Foreskin fibroblast (primary cell): ENCODE measurements at places on chromosomes 4 and X.

DNA sequence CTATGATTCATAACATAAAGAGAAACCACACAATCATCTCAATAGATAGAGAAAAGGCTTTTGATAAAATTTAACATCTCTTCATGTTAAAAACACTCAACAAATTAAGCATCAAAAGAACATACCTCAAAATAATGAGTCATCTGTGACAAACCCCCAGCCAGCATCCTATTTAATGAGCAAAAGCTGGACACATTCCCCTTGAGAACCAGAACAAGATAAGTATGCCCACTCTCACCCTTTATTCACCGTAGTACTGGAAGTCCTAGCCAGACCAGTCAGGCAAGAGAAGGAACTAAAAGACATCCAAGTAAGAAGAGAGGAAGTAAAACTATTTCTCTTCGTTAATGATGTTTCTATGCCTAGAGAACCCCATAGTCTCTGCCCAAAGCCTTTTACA is 507.2 kb downstream of the PABPC4L start:
- DNase-seq = no peak

- DNase-seq = peak; percentile 14
Measured at GRCh38 chr4:130486186-130486585, 1390.2 kb downstream of the C4orf33 start.

- DNase-seq = no peak
Measured at GRCh38 chr4:56723659-56724230, 42.6 kb upstream of the HOPX start.

DNA sequence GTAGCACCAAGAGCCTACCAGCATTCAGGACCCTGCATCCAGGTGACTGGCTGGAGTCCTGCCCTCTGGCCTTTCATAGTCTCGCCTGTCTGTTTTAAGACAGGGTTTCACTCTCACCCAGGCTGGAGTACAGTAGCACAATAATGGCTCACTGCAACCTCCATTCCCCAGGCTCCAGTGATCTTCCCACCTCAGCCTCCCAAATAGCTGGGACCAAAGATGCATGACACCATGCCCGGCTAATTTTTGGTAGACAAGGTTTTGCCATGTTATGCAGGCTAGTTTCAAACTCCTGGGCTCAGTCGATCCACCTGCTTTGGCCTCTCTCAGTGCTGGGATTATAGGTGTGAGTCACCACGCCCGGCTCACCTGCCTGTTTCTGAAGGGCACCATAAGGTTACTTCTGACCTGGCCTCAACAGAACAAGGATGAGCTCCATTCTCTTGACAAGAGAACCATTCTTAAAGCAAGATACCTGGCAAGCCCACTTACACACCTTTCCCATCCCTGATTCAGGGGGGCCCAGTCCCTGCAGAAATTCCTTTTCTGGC is 6.7 kb downstream of the RPS4X start:
- no peak for DNase-seq

DNA sequence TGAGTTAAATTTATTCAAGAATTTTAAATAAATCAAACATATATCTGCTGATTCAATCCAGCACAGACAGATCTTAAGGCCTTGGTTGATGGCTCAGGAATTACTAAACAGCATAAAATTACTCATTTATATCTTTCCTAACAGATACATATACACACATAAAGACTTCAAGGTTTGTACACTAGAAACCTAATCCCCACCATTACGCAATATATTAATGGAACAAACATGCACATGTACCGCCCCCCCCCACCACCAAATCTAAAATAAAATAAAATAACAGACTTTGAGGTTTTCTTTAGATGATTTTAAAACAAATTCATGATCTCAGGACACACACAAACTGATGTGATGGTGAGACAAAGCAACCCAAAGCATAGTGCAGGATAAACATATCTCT is 333.9 kb upstream of the DDX53 start:
- DNase-seq = no peak

DNA sequence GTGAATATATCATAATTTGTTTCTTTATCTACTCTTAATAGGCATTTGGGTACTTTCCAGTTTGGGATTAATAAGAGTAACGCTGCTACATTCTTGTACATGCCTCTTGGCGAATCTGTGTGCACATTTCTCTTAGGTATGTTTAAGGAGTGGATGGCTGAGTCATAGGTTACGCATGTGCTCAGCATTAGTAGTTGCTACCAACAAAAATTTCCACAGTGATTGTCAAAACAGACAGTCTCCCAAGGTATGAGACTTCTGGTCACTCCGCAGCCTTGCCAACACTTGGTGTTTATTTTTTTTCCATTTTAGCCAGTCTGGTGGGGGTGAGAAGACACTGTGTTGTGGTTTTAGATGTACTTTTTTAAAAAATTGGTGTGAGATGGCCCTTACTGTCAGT is 44.6 kb downstream of the FGFBP1 start:
- peak; percentile 61 for DNase-seq

DNA sequence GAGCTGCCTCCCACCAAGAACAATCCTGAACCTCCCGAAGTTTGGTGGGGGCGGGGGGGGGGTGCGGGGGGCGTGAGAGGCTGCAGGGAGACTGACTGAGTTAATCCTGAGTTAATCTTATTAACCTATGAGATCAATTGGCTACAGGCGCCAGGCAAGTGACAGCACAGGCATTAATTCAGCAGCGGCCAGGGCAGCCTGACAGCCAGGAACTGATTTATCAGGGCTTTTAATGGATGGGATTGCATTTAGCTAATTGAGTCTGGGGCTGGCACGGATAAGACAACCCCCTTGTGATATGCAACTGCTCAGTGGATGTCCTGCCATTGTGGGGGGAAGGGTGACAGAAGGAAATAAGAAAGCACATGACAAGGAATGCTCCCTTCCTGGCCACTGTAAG is 16.3 kb downstream of the RTL5 start:
- no peak for DNase-seq

- DNase-seq = no peak
Measured at GRCh38 chr4:101969965-101970364, 179.4 kb downstream of the BANK1 start.

- peak; percentile 83 for DNase-seq
Measured at GRCh38 chrX:20514358-20514757, 247.6 kb upstream of the RPS6KA3 start.

DNA sequence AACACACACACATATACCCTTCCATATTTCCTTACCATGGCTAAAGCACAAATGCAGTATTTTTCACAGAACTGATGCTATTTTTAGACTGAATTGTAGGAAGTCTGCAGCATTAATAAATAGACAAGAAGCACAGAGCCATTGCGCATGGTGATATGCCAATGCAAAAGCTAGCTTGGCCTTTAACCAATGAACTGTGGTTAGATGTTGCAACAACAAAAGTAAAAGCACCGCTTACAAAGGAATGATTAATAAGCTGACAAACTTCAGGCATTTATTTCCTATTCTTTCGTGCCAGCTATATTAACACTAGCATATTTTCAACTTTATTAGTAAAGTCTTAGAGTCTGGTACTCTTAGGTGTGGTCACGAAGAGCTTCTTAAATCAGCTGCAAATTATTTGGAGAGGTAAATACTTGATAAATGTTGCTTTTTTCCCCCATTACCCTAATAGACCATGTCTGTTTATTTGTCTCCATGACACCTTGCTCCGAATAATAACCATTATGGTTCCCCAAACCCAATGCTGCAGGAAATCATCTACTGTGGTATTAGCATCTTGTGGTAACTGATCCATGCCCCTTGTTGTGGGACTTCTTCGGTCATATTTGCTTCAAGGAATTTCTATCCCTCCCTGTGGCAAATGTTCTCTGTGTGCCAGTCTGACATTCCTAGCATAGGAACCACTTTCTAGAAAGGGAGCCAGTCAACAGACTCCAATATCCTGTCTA is 306.1 kb upstream of the TAPT1 start:
- DNase-seq = peak; percentile 54

GRCh38 chr4:180635281-180635680 is 1607.9 kb upstream of the TENM3 start:
- no peak for DNase-seq

GRCh38 chr4:8675906-8676305 is 83.3 kb downstream of the CPZ start:
- no peak for DNase-seq

- DNase-seq = no peak
Measured at GRCh38 chr4:10765386-10765785, 80.8 kb upstream of the CLNK start.

GRCh38 chr4:12122316-12122715 is 693.6 kb upstream of the HS3ST1 start:
- no peak for DNase-seq

- DNase-seq = no peak
Measured at GRCh38 chrX:17440836-17441235, 65.8 kb downstream of the NHS start.

DNA sequence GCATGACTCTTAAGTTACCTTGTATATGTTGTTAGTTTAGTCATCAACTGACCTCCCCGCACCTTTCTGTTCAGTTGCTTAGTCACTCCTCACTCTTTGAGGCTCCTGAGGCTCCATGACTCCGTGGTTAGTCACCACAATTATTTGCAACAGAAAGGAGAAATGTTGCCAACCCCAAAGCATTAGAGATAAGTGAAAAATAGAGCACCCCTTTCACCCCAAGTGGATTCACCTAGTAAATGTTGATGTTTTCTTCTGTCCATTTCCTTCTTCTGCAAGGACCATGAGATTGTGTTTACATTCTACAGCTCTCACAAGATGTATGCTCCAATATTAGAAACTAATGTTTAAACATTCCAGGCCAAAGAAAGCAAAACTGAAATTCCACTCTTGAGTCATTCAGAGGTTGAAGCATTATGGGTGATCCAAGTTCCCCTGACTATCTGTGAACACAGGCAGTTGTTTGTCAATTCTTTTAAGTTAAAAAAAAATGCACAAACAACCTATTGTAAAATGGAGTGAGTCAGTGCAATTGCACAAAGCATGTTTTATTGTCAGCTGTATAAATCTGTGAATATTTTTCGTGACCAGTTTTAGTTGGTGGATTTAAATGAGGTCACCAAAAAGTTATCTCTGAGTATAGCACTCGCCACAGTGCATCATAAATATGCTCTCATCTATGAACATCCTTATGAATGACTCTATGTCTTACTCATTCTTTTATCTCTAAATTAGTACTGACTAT is 552.4 kb upstream of the MAGEB2 start:
- DNase-seq = peak; percentile 81

- DNase-seq = no peak
Measured at GRCh38 chr4:188299161-188299560, 159.9 kb downstream of the TRIML1 start.

DNA sequence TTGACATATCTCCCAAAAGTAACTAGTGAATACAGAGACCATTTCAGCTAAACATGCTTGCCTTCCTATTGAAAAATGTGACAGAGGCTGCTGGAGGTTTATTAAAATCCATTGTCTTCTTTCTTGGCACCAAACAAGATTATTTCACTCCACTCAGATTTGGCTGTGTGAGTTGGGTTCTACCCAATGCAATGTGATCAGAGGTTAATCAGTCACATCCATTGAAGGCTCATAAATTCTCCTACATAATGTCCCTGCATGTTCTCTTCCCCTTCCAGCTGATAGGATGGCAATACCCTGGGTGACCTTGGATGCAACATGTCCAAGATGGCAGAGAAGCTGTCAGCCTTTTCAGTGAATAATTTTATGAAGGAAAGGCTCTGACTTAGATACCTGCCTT is 54.5 kb downstream of the TKTL2 start:
- DNase-seq = no peak

- DNase-seq = no peak
Measured at GRCh38 chrX:53003111-53003510, 44.8 kb upstream of the FAM156A start.

GRCh38 chr4:155376387-155377268 is at the start of gene MAP9:
Gene MAP9 (minus strand): TSS chr4:155376965. CDS start chr4:155375850, 1,115 bp downstream.
- peak; percentile 96 for DNase-seq

DNA sequence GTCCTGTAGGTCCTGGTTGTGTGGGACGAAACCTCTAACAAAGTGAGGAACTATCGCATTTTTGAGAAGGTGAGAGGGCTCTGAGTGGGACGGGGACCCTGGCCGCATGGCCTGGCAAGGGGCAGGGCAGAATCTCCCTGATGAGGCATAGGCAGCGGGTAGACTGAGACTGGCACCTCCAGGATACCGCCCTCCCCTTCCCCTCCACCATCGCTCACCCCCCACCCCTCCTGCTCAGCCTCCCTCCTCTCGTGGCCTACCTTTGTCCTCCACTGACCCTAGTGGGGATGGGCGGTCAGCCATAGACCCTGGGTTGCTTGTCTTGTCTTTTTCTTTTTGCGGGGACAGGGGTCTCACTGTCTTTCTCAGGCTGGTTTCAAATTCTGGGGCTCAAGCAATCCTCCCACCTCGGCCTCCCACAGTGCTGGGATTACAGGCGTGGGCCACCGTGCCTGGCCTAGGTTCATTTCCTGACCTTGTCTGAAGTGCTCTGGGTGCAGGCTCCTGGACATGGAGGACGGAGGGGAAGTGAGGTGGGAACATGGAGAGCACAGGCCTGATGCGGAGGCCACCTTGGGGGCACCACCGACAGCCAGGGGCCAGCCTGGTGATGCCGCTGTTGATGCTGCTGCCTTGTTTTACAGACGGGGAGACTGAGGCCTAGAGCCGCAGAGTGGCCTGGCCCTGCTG is 10.5 kb upstream of the ADD1 start:
- DNase-seq = no peak

GRCh38 chr4:110165382-110166286 is 32.8 kb downstream of the ELOVL6 start:
- peak; percentile 78 for DNase-seq

DNA sequence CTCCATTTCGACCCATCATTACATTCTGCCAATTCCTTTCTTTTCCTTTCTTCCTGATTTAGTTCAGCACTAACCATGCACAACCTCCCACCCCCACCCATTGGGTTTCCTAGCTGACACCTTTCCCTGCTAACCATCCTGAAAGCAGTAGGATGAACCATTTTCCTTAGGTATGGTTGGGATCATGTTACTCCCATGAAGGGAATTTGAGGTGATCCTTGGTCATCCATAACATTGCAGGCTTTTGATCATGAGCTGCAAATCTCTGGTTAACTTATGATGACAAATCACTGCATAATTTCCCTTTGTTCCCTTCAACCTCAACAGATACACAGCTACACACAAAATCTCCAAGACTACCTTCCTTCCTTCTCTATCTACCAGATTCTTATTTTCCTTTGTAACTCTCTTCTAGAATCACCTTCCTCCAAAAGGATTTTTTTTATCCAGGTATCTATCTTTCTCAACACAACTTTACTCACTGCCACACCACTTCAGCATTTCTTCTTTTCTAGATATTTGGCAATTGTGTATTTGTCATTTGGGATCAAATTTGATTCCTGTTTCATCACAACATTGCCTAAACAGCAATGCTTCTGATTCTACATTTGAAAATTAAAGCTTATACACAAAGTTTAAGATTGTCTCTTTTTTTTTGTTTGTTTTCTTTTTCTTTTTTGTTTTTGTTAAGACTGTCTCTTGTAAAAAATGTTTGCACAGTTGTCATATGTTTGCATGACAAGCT is 145.1 kb downstream of the RBM47 start:
- no peak for DNase-seq

DNA sequence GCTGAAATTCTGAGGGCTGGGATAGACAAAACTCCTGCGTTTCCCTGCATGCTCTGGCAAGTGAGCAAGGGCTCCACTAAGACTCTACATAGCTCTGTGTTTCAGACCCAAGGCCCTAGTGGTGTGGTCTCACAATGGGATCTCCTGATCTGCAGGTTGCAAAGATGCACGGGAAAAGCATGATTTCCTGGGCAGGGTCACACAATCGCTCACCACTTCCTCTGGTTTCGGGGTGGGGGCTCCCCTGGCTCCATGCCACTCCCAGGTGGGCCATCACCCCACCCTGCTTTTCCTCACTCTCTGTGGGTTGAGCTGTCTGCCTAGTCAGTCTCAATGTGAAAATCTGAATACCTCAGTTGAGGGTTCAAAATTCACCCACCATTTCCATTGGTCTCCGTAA is 111.5 kb downstream of the KLF8 start:
- no peak for DNase-seq

GRCh38 chr4:79575709-79576428 is 167.8 kb upstream of the GK2 start:
- no peak for DNase-seq
